ENCODE measurements at places on chromosomes 12 and 14.

DNA sequence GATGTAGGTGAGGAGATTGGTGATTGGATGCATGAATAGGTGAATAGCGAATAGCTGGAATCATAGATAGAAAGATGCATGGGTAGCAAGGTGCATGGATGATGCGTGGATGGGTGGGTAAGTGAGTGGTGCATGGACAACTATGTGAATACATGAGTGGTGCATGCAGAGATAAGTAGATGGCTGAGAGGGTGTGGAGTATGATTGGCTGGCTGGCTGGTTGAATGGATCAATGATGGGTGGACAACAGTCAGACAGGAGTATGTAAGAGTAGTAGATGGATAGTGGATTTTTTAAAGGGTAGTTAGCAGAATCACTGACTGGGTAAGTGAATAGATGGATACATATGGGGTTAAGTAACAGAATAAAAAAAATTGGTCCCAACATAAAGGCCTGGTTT lies 33.9 kb downstream of the SERPINA3 start:
- no peak for DNase-seq

- no peak for DNase-seq
These were observed 168.7 kb downstream of the CFAP54 start for GRCh38 chr12:96658075-96658474.

GRCh38 chr14:77603654-77604255 lies 12.7 kb downstream of the SPTLC2 start:
- no peak for DNase-seq

DNA sequence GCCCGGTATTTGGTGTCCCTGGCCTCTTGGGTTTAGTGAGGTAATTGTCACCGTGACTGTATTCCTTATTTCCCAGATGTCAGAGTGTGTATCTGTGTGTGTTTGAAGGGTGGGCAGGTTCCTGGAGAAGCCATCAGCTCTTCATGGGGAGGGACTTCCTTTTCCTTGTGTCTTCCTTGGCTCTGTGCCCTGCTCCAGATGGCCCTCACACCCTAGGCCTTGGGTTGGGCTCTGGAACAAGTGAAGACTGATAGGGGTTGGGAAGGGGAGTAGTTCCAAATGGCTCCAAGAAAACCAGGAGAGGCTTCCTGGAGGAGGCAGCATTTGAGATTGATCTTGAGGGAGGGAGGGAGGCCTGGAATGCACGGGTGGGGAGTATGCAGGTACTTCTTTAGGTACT lies 43.8 kb upstream of the PRIMA1 start:
- DNase-seq, result no peak

- DNase-seq, result no peak
These were observed 84.3 kb upstream of the ATF1 start for GRCh38 chr12:50679612-50680011.

DNA sequence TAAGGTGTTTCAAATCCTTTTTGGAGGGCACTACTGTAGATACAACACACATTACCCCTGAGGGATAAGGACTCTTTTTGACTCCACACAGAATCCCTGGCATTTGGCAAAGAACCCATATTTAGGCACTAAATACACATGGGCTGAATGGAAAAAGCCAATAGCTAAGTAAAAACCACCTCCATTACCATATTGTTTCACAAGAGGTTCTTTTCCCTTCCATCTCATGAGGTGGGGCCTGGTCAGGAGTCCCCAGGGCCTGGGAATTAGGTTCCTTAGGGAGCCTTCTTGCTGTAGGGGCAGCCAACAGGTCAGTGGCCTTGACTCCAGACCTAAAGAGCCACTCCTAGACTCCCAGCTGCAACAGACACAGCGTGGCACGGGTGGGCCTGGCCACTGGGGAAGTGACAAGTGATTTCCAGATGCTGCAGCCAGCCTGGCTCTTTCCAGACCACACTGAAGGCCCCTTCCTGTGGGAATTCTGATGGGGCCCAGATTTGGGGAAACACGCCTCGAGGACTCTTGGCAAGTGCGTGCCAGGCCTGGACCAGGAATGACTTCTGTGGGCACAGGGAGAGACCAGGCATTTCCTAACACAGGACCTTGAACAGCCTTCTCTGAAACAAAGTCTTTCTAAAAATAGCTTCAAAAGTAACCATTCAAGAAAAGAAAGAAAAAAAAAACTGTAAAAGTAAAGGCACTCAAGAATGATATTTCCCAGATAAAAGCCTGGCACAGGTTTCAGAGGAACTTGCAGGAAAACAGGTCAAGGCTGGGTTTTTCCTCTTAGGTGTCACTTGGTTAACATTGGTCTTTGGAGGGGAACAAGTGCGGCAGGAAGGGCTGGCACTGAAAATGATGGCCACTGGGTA lies 18.1 kb downstream of the SSH1 start:
- no peak for DNase-seq

- no peak for DNase-seq
These were observed 74.8 kb upstream of the FRMD6 start for GRCh38 chr14:51576879-51577278.

DNA sequence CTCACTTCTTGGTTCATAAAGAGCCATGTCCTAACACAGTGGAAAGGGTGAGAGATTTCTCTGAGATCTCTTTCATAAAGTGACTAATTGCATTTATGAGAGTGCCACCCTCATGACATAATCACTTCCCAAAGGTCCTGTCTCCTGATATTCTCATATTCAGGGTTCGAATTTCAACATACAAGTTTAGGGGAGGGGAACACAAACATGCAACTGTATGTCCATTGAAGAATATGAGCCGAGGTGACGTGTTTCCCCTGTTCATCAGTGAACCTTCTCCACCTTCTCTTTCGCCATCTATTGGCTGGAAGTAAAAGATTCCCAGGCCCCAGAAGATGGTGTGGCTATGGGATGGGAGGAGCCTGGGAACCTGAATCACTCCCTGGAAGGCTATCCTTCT lies 354.2 kb upstream of the ATP2B1 start:
- DNase-seq, result no peak

DNA sequence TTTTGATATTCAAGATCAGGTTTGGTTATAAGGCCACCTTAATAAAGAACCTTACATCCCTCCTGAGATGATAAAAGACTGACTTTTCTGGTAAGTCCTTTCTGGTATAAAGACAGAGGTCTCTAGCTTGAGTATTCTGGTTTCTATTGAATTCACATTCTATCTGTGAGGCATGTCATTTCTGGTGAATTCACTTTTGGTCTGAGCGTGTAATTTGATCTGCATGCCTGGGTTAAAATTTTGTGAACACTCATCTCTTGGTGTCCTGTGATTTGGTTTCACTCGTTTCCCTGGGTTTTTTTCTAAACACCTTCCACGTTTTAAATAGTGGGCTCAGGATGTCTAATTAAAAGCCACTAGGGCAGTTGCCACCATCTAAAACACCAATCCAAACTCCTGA lies 12.2 kb downstream of the EIF5 start:
- no peak for DNase-seq

All from stimulated activated CD4-positive, alpha-beta T cell treated with anti-CD3 and anti-CD28 coated beads, Interleukin-2, amount 100 ng/mL, for 48 hours (primary cell).